ENCODE measurements at places on chromosomes 3 and 15. TPM values are rescaled to one million over a fixed set of nuclear protein-coding genes. Genes with fewer than 3 reads are reported as not detected.

The CGNL1 gene
- total RNA-seq, result 0.98 TPM

The PEX5L gene
- not detected for total RNA-seq

The DUOXA1 gene
- total RNA-seq, result 0.98 TPM

The WDR72 gene
- total RNA-seq, result 40.3 TPM

The CRYGS gene
- 0.46 TPM for total RNA-seq

The TMEM158 gene
- total RNA-seq, result 22.1 TPM

The PCSK6 gene
- 22.4 TPM for total RNA-seq

The WNT5A gene
- total RNA-seq, result 12.0 TPM

The DNAJA4 gene
- total RNA-seq, result 0.12 TPM

The CLDN16 gene
- 0.78 TPM for total RNA-seq

The TMEM266 gene
- not detected for total RNA-seq
